Fibroblast of pulmonary artery (primary cell): ENCODE measurements at places on chromosomes 3 and 15.

DNA sequence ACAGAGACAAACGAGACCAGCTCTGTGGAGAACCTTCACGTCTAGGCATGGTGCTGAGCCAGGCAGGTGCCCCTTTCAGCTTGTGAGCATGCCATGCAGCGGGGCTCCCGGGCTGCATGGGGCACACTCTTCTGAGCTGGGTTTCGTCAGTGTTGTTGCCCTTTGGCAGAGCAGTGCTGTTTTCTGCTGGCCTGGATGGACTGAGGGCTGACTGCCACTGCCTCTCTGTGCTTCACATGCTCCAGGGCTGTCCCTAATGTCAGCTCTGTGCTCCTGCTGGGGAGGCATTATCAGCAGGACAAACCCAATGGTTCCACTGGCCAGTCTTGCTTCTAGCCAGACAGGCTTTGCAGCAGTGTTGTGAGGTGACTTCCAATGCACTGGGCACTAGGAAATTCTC is 9.5 kb downstream of the GASK1A start:
- DNase-seq, result no peak

GRCh38 chr3:15579051-15579450 is 22.3 kb downstream of the HACL1 start:
- DNase-seq, result no peak

GRCh38 chr3:185586686-185587039 is 568 bp downstream of the SENP2 start:
- DNase-seq, result no peak

DNA sequence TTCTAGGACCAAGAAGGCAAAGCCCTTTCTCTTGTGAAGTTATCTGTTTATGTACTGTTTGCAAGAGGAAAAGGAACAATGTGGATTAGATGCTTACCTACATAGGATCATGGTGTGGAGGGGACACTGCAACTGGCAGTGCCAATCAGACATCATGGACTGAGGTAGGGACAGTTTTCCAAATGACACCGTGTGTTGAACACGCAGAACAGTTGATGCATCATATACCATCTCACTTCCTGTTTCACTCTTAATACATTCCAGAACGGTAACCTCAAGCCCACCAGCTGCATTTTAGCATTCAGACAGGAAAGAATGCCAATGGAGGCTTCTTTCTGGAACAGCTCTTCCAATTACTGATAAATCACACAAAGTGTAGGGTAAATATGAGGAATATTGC is 397.7 kb upstream of the LMCD1 start:
- DNase-seq, result no peak

DNA sequence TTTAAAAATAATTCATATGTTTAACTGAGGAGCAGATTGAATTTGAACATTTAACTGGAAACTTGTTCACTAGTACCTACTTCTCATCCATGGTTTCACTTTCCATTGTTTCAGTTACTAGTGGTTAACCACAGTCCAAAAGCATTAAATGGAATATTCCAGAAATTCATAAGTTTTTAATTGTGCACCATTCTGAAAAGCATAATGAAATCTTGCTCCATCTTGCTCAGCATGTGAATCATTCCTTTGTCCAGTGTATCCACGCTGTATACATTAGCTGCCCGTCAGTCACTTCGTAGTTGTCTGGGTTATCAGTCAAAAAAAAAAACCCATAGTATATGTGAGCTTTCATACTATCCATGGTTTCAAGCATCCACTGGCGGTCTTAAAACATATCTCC is 217.6 kb downstream of the TPRG1 start:
- no peak for DNase-seq

DNA sequence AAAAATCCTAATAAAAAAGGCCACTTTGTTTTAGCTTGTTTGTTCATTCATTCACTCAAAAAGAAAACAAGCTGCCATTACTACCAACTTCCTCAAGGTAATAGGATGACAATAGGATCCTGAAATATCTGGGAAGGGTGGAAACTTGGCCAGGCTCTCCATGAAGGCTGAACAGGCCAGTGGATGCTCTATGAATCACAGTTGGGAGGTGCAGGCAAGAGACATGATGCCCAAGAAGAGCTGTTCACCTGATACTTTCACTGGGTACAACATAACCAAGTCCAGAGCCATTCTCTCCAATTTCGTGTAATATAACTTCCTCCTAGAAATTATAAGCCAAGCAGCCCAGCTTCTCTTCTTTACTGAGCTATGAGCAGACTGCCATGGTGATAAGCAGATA is 37.3 kb downstream of the NMNAT3 start:
- no peak for DNase-seq

DNA sequence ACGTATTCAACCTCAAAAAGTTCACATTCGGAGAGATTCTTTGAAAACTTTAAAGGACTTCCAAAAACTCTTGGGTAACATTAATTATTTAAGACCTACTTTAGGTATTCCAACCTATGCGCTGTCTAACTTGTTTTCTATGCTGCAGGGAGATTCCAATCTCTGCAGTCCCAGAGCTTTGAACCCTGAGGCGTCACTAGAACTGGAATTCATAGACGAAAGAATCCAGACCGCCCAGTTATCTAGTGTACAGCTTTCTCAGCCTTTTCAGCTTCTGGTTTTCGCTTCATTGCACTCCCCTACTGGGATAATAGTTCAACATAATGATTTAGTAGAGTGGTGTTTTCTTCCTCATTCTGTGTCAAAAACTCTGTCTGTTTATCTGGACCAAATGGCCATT is 711.3 kb downstream of the ROBO1 start:
- DNase-seq, result no peak

GRCh38 chr3:73399106-73399505 is 225.6 kb downstream of the PDZRN3 start:
- peak; percentile 38 for DNase-seq

DNA sequence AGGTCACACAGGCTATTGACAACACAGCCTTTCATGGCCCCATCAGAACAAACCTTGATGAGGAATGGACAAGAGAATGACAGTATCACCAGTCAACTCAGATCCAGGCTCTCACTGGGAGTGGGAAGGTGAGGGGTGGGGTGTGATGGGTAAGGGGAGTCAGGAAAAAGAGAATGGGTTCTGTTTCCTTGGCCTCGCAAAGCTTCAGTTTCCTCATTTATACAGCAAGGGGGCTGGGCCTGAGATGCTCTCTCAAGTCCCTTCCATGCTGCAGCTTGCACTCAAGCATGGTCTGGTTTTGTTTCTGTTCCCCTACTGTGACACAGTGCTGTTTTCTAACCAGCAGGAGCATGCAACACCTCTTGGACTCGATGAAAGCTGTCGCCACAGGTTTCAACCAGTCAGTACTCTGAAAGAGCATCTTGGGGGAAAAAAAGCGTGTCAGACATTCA is 65.7 kb upstream of the IL12A start:
- DNase-seq, result no peak

DNA sequence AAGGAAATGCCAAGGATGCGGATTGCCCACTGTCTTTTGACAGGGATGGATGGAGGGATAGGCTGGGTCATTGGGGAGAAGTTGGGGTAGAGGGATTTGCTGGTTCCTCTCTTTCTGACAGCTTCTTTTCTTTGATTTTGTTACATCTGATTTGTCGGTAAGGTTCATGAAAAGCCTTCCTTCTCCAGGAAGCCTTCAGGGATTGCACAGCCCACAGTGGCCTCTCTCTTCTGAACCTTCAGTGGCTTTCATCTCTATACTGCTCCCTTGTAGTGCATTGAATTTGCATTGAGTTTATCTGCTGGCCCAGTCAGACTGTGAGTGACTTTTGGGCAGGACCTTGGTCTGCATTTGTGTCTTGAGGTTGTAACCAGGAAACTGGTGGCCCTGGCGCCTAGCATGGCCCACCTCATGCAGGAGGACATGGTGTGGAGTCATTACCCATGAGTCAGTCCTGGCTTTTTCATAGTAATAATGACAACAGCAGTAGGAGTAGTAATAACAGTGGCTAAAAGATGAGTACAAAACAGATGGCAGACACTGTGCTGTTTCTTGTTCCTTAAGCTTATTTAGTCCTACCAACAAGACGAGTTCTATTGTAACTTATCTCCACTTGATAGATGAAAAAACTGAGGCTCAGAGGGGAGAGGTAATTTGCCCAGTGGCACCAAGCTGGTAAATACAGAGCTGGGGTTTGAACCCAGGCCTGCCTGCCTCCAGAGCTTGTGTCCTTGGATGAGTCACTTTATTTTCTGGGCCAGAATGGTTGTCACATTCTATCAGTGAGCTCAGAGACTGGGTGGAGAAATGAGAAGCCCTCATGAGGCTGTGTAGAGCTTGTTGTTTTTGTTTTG is 28.4 kb downstream of the SMAD6 start:
- peak; percentile 39 for DNase-seq

GRCh38 chr15:33215941-33216872 is 21.7 kb upstream of the FMN1 start:
- DNase-seq, result peak; percentile 41

DNA sequence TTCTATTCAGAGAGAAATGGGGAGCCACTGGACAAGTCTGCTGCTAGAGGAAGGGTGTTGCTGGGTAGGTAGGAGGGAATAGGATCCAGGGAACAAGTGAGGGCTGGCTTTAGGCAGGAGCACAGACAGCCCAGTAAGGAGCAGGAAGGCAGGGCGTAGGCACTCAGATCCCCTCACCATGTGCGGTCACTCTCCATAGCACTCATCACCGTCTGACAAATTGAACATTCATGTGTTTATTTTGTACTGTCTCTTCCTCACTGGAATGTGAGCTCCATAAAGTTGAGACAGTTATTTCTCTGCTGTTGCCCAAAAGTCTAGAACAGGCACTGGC is 24.2 kb upstream of the LRRC34 start:
- DNase-seq, result no peak

DNA sequence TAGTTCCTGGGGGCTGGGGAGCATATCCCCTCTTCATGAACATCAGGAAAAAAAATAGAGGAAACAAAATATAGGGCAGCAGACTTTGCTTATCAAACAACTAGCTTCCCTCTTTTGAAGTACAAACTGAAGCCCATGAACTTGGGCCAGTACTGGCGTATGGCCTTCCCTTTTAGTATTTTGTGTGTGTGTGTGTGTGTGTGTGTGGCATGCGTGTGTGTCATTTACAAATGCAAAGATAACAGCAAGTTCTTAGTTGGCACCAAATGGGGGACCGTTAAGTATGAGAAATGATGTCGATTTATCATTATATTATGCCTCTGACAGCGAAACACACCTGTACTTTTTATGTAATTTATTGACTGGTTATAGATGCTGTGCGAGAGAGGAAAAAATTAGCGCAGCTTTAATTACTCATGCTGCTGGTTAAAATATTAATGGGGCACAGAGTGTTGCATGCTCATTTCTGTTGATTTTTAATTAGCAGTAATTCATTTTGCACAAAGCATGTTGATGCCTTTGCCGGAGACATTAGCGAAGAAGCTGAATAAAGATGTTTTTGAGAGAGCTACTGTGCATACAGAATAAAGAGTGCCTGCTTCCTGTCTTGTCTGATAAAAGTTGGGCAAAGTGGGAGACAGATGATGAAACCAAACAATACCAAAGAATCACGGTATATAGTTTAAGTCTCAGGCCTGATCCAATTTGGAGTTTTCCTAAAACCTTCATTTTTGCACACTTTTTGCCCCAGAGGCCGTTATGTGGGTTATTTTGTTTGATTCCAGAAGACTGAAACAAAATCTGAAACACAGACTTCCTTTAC is 297.1 kb downstream of the SATB1 start:
- peak; percentile 10 for DNase-seq

DNA sequence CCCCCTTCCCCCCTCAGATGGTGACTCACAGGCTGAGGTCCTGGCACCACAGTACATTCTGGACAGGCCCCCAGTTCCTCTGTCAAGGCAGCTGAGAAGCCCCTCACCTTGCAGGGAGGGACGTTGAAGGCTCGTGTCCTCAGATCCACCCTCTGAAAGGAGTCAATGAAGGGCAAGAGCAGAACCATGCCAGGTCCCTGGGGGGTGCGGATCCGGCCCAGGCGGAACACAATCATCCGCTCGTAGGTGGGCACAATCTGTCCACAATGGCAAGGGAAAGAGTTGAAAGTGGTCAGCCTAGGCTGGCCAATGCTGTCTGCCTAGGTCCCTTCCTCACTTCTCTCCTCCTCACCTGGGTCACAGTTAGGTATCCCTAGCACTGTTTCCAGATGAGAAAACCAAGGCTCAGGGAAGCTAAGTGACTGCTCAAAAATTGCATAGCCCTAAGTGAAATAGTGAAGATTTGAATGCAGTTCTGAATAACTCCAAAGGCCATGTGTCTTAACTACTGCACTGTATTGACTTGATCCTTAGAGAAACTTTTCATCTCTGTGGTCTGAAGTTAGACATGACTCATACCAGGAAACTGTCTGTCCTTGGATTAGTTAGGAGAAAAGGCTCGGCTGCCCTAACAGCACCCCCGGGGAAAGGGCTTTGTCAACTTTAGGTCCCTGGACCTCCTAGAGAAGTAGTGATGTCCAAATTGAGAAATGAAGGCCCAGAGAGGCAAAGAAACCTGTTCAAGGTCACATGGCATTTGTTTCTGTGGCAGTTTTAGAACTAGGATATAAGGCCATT is 2.9 kb downstream of the STOML1 start:
- peak; percentile 74 for DNase-seq

- DNase-seq, result no peak
Measured at GRCh38 chr3:25527801-25528200, 99.7 kb downstream of the RARB start.

DNA sequence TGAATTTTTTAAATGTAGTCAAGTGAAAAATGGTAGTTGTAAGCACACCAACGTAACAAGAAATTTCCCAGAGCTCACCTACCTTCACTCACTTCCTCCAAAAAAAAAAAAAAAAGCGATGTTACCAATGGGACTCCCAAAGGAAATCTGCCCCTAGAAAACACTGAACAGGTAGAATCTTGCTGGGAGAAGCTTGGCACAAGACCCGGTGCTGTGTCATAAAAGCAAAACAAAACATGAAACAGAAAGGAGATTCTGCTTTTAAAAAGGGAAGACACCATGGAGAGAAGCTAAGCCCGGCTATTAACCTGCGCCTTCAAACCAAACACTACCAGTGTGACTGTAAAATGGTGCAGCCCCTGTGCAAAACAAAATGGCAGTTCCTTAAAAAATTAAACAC is 40.5 kb downstream of the PGPEP1L start:
- no peak for DNase-seq

- DNase-seq, result no peak
Measured at GRCh38 chr3:109553591-109554371, 216.4 kb upstream of the DPPA4 start.
